Activated T-cell treated with anti-CD3 and anti-CD28 coated beads for 48 hours (primary cell): ENCODE measurements at places on chromosomes 13 and 19.

- no peak for DNase-seq
Observed at GRCh38 chr19:378706-379105, 30.2 kb downstream of the C2CD4C start.

DNA sequence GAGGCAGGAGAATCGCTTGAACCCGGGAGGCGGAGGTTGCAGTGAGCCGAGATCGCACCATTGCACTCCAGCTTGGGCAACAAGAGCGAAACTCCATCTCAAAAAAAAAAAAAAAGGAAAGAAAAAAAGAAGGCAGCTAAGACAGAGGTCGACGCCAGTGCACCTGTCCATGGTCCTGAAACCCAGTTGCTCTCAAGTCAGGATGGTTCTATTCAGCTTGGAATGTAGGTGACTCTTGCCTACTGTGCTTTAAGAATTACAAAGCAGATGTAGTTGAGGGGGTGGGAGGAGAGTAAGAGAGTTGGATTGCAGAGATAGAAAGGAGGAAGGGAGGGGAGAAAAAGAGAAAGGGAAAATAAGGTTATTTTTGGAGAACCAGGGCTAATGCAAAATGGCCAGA is 18.7 kb downstream of the CACNG7 start:
- no peak for DNase-seq

DNA sequence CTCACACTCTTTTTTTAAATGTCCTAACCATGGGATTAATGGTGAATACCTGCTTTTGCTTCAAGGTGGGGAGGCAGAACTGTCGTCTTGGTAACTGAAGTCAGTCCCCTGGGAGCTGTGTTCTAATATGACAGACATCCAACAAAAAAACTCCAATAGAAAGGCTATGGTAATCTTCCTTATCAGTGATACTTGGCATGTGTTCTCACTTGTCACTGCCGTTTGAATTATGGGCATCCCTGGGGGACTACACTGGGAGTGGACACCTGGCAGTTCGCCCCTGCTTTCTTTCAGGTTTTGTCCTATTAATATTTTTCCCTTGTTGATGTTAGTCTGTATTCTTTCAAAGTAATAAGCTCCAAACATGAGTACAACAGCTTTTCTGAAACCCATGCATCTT is 252.6 kb downstream of the SLITRK5 start:
- DNase-seq = no peak

DNA sequence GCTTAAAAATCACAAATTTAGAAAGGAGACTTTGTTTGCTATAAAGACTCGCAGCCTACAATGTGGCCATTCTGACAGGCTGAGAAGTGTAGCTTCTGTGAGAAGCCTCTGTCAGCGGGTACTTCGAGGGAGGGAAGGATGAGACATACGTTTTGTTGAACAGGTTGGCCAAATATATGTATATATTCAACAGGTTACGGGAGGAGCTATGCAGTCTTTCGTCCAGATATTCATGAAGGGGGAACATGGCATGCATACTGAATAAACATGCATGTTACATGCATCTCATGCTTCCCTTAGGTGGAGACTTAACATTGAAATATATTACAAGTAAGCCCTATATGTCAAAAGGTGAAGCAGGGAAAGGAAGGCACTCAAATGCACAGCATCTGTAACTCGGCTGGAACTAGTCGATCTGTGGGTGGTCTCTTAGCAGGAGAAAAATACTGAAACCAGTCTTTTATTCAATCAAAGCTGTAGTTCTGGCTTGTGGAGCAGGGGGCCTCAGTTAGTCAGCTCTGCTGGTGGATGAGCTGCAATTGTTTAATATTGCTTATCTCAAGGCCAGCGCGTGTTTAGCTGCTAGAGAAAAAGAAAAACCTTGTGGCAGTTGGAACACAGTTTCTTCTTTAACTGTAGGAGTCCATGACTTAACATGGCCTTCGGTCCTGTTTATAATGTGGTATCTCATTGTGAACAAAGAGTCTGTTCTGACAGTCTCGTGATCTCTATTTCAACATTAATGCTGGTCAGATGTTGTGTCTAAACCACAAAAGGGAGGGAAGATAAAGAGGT is 94.3 kb downstream of the FAM216B start:
- no peak for DNase-seq

GRCh38 chr19:13094106-13094504 is 8.6 kb downstream of the LYL1 start:
- DNase-seq = no peak

DNA sequence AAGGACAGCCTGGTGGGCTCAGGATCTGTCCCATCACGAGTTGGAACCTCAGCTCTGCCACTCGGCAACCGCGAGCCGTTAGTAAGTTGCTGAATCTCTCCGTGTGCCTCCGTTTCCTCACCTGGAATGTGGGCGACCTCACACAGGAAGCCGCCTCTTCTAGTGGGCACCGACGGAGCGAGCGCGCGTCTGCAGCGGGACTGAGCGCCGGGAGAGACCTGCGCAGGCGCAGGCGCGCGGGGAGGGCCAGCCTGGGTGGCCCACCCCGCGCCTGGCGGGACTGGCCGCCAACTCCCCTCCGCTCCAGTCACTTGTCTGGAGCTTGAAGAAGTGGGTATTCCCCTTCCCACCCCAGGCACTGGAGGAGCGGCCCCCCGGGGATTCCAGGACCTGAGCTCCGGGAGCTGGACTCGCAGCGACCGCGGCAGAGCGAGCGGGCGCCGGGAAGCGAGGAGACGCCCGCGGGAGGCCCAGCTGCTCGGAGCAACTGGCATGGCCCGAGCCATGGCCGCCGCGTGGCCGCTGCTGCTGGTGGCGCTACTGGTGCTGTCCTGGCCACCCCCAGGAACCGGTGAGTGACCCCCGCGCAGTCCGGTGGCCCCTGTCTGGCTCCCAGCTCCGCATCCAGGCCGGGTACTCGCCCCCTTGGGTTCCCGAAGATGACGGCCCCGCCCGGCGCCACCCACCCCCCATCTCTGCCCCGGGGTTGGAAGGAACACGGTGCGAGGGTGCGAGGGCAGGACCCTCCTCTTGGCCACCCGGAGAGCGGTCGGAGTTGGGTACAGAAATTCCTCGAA is at the start of gene PVR:
PVR (plus strand) TSS at position 306 of the 797 bp plus-strand sequence; CDS start at position 493, 187 bp downstream.
- DNase-seq = peak; percentile 65

DNA sequence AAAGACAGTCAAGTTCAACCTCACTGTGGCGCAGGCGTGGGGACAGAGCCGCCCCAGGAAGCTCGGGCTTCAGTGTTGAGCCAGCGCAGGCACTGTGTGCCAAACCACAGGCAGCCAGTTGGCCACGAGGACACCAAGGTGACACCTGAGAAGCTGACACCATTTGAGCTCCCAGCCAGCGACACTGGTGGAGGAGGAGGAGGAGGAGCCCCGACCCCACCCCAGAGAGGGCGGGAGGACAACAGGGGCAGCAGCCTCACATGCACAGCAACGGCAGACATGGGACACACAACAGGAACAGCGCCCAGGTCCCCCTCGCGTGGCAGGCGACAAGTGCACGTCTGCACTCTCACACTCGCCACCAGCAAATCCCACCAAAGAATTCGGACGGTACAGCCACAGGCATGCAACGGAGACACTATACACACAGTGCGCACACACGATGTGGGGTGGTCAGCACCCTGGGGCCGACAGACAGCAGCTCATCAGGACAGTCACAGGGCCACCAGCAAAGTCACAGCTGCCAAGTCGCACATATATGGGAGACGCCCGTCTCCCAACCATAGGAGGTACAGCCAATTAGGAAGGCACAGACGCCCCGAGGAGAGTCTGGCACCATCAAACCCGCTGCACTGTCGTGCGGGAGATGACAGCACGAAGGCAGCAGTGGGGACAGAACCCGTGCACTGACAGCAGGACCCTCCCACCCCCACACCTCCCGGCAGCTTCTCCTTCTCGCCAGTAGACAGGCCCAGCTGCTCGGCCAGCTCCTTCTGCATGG is 3.4 kb downstream of the EIF3G start:
- no peak for DNase-seq

DNA sequence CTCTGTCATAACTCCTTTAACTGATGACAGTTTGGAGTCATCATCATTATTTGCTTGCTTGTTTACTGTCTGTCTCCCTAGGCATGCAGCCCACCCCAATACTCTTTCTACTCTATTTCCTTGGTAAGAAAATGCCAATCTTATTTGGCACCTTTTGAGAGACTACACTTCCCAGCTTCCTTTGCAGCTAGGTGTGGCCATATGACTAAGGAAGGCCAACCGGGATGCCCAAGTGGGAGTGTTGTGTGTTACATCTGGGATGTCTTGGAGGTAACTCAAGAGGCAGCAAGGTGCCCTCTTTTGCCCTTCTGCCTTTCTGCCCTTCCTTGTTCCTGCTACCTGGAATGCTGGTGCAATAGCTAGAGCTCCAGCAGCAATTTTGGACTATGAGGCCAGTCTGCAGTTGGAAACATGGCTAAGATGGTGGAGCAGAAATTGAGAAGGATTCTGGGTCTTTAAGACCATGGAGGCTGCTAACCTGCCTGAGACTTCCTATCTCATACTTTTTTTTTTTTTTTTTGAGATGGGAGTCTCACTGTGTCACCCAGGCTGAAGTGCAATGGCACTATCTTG is 27.5 kb downstream of the C19orf81 start:
- DNase-seq = no peak

DNA sequence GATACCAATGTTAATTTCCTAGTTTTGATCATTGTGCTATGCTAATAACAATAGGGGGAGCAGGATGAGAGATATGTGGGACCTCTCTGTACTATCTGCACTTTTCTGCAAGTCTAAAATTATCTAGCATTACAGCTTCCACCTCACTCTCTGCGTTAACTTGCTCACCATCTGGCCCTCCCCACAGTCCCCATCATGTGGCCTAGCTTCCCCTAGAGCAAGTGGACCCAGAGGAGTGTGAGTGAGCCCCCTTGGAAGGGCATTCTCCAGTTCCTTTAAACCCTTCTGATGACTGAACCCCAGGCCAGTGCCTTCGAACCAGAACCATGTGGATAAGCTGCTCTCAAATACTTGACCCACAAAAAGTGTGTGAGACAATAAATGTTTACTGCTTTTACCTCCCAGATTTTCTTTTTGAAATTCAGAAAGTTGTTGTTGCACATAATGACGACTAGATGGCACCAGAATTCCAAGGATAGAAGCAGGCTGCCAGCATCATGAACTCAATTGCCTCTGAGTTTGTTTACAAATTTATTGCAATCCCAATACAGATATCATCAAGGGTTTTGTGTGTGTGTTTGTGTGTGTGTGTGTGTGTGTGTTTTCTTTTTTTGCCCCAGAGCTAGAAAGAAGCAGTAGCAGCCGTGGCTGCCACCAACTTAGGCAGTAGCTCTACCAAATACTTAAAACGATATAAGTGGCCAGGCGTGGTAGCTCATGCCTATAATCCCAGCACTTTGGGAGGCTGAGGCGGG is 49.0 kb upstream of the ZNF780A start:
- no peak for DNase-seq

- DNase-seq = no peak
Observed at GRCh38 chr13:98224557-98224956, 47.5 kb upstream of the RNF113B start.

DNA sequence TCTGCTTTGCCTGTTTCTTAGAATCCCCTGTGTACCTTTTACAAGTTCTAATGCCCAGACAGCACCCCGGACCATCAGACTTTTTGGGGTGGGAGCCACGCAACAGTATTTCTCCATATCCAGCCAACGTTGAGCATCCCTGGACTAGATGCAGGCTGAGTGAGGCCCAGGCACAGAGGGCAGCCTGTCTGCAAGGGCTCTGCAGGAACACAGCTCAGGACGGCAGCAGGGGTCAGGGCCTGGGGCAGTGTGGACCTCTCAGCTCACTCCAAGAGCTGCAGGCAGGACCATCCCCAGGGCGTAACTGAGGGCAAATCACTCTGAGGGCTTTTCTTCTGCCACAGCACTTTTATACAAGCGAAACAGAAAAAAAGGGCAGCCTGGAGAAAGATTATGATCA is 95.8 kb downstream of the DNAJC15 start:
- no peak for DNase-seq
